Activated CD4-positive, alpha-beta T cell treated with anti-CD3 and anti-CD28 coated beads for 36 hours (primary cell): ENCODE measurements at places on chromosomes 3 and 15. TPM values are rescaled to one million over a fixed set of nuclear protein-coding genes. Genes with fewer than 3 reads are reported as not detected.

The UCN2 gene
- not detected for total RNA-seq

- H3K36me3 ChIP-seq = no peaks in the 10 kb centered on the region
- no peak for DNase-seq
- H3K27ac ChIP-seq = no peak overlapping the region
- H3K4me1 ChIP-seq = no peaks in the 10 kb centered on the region
- no peaks in the 10 kb centered on the region for H3K27me3 ChIP-seq
Observed at GRCh38 chr3:142618917-142619461, 22.8 kb downstream of the PLS1 start.

- H3K4me1 ChIP-seq = peaks cover 5% of the 10 kb centered on the region
- H3K4me3 ChIP-seq = no peak overlapping the region
- no peak overlapping the region for H3K27ac ChIP-seq
- DNase-seq = no peak
- no peaks in the 10 kb centered on the region for H3K27me3 ChIP-seq
- H3K36me3 ChIP-seq = peaks cover 24% of the 10 kb centered on the region
Observed at GRCh38 chr3:47065681-47066080, 86.2 kb downstream of the NBEAL2 start.

GRCh38 chr3:177481329-177481728 lies 284.0 kb upstream of the TBL1XR1 start:
- H3K36me3 ChIP-seq = no peaks in the 10 kb centered on the region
- no peaks in the 10 kb centered on the region for H3K4me1 ChIP-seq
- no peak overlapping the region for H3K27ac ChIP-seq
- no peak overlapping the region for H3K4me3 ChIP-seq
- no peak for DNase-seq
- no peaks in the 10 kb centered on the region for H3K27me3 ChIP-seq
